ENCODE measurements at places on chromosomes 1 and 21.

GRCh38 chr1:27569088-27569460, 34.9 kb downstream of the AHDC1 start:
- no peak for DNase-seq

GRCh38 chr1:185650602-185651230, 83.5 kb upstream of the HMCN1 start:
- DNase-seq: no peak

DNA sequence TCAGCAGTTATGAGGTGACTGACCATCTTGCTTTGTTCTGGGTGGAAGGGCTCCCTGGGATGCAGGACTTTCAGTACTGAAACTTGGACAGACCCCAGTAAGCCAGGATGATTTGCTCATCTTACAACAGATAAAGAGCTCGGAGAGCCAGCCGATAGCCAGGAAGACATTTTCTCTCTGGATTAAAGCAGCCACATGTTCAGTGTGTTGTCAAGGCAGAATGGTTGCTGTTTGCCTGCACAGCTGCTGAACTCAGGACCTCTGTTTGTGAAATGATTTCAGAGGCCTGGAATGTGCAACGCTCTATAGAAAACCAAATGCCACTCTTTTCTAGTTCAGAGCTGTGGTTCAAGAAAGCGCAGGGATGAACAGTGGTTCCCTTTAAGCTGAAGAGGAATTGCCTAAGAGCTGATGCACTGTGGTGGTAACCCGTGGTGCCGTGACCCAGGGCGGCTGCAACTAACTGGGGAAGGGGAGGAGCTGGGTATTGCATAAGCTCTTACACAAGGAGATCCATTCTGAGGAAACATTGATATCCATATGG, 40.7 kb downstream of the CASQ2 start:
- DNase-seq: no peak

- no peak for DNase-seq
Measured at GRCh38 chr1:211267204-211267857, 8.2 kb downstream of the RCOR3 start.

- no peak for DNase-seq
Measured at GRCh38 chr1:244269169-244269568, 182.5 kb downstream of the ADSS2 start.

- no peak for DNase-seq
Measured at GRCh38 chr1:31694069-31694963, 9.5 kb downstream of the COL16A1 start.

DNA sequence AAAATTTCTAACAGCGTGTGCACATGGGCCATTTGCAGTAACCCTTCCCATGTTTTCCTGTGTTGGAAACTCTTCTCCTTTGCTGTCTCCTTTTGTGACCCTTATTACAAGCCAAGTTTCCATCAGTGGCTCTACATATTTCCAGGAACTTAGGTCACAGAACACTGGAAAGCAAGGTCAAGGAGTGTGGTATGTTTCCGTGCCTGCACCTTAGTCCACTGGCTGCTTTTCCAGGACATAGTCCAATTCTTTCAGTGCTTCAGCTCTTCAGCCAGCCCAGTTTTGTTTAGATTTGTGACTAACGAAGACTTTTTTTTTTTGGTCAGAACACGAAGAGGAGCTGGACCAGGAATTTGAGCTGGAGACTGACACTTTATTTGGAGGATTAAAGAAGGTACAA, 33.8 kb downstream of the HHAT start:
- DNase-seq: no peak

DNA sequence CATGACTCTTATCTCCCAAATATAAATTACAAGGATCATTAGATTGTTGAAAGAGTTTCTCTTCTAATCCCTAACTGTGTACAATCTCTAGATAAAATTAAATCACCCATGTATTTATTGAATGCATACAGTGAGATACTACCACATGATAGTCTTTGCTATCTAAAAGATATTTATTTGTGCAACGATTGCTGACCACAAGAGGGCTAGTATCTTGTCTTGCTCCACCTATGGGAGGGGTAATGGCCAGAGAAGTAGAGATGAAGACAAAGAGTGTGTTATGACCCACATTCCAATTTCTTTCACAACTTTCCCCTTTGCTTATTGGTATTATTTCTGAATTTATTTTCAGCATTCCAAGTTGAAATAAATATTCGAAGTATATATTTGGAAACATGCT, 13.7 kb downstream of the PYHIN1 start:
- no peak for DNase-seq

DNA sequence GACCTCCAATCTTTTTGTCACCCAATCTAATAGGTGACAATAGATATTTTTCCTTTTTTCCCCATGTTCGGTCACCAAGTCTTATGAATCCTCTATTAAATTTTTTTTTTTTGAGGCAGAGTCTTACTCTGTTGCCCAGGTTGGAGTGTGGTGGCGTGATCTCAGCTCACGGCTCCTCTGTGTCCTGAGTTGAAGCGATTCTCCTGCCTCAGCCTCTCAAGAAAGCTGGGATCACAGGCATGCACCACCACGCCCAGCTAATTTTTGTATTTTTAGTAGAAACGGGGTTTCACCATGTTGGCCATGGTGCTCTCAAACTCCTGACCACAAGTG, 42.5 kb upstream of the MTF1 start:
- no peak for DNase-seq

DNA sequence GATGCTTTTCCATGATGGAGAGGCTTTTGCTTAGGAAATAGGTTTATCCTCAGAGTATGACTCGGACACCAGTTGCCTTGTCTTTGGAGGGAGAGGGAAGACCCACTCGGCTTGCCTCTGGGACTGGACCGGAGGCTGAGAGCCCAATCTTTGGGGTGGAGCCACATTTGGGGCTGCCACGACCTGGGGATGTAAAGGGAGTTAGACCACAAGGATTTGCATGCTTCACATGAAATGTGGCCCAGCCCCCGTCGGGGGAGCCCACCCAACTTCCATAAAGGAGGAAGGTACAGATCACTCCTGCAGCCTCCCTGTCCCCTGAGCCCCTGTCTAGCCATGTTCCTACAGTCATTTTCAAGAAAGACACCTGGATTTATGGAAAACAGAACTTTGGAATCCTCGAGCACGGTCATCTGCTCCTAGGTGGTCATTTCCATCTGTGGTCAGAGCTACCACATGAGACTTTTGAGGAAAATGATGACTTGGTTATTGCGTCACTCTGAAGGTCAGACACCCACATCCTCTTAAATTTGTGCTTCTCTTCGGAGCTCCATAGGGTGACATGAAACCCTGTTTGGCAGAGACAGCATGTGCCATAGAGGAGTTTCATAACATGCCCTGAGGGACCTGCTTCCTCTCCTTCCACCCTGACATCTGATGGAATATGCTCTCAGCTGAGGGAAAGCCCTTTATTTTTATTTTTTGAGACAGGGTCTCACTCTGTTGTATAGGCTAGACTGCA, 99.4 kb upstream of the SLC45A1 start:
- DNase-seq: no peak

GRCh38 chr1:113904293-113904673, 316 bp downstream of the AP4B1 start:
- peak; percentile 52 for DNase-seq

GRCh38 chr1:232786845-232787455, 18.3 kb upstream of the MAP10 start:
- no peak for DNase-seq

DNA sequence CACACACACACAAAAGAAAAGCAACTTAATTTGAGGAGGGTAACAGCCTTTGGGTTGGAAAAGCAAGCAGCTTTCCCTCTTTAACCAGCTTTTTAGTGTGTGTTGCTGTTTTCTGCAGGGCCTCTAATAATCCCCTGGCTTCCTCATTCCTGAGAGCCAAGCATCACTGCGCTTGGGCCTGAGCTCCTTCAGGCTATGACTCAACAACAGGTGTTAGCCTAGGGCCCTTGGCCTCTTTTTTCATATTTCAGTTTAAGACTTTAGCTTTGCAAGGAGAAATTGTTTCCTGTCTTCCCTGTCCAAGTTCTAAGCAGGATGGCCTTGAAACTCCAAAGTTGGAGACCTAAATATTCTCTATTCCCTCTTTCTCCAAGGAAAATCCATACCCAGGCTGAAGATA, 26.2 kb upstream of the SNX27 start:
- DNase-seq: no peak

- DNase-seq: no peak
Measured at GRCh38 chr21:35976929-35977328, 83.4 kb downstream of the SETD4 start.

- DNase-seq: no peak
Measured at GRCh38 chr21:36852293-36852692, 114.2 kb downstream of the HLCS start.

GRCh38 chr1:218813237-218813636, 360.4 kb upstream of the LYPLAL1 start:
- no peak for DNase-seq

DNA sequence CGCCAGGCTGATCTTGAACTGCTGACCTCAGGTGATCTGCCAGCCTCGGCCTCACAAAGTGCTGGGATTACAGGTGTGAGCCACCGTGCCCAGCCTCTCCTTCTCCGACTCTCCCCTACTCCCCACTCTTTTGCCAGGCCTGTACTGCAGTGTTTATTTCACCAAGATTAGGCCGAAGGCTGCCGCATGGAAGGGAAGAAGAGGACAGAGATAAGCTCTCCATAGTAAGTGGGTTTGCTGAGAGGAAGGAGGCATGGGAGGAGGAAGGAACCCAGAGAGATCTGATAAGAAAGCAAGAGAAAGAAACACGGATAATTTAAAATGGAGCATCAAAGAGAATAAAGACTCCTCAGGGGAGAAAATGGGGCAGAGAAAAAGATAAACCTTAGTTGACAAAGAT, 8.7 kb downstream of the PTCH2 start:
- no peak for DNase-seq

- DNase-seq: no peak
Measured at GRCh38 chr1:53025034-53025768, 36.8 kb upstream of the PODN start.

DNA sequence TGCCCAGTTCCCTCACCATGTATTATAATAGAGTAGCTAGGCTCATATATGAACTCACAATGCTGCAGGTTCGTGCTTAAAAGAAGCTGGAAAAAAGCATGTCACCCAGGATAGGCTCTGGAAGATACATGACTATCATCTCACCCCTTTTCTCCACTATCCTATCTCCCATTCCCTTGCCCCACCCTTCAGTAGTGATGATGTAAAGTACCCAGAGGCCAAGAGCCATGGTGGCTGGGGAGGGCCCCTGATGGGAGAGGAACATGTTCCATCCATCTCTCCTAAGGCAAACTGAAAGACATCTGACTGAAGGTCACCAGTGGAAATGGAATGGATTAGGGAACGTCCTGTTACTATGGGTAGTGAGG, 20.3 kb upstream of the RBBP5 start:
- no peak for DNase-seq

DNA sequence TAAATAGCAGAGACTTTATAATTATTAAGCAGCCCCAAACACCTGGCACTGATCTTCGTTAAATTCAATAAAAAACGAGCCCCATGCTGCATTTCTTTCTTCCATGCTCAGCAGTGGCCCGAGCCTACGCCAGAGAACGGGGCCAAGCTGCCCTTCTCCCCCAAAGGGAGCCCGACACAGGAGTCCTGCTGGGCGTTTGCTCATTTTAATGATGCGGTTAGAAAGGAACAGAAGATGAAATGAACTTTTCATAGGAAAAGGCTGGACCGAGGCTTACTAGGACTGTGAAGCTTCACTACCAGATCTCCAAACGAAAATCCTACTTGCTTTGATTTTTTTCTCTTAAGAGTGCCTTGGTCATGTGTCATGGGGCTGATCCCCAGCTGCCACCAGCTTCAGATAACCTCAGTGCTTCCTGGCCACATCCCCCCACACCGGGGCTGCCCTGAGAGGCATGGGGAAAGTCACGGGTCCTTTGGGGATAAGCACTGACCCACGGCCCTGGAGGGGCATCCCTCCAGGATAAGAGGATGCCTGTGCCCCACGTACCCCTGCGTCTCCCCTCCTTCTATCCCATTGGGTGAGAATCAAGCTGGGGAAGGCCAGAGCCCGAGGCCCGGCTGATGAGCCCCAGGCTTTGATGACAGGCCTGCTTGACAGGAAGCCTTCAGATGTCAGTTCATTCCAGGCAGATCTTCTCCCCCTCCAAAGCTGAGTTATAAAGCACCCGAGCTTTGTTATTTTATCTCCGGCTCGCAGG, 34.2 kb downstream of the PGBD5 start:
- no peak for DNase-seq

GRCh38 chr1:207959910-207960309, 49.0 kb upstream of the CD34 start:
- no peak for DNase-seq

DNA sequence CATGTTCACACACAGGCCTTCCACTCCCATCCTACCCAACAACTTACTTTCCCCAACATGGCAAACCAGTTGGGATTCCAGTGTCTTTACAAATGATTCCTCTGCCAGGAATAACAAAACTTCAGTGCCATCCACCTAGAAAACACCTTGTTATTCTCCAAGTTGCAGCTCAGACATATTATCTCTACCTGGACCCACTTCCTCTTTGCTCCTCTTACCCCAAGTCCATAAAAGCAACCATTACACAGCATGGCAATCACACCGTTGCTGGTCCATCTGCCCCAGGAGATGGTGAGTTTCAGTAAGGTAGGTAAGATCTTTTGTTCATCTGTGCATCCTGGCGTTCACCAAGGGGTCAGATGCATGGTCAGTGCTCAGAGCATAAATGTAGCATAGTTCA, 66.0 kb upstream of the CSF1 start:
- DNase-seq: no peak

- DNase-seq: no peak
Measured at GRCh38 chr21:21213297-21213696, 215.1 kb downstream of the NCAM2 start.

All from effector CD4-positive, alpha-beta T cell (primary cell).